Spinal cord (tissue), 10 donors: ENCODE measurements at places on chromosomes 3 and 15.
A peak's percentile ranks its signal among the peaks of the same experiment; 100 is the strongest.

DNA sequence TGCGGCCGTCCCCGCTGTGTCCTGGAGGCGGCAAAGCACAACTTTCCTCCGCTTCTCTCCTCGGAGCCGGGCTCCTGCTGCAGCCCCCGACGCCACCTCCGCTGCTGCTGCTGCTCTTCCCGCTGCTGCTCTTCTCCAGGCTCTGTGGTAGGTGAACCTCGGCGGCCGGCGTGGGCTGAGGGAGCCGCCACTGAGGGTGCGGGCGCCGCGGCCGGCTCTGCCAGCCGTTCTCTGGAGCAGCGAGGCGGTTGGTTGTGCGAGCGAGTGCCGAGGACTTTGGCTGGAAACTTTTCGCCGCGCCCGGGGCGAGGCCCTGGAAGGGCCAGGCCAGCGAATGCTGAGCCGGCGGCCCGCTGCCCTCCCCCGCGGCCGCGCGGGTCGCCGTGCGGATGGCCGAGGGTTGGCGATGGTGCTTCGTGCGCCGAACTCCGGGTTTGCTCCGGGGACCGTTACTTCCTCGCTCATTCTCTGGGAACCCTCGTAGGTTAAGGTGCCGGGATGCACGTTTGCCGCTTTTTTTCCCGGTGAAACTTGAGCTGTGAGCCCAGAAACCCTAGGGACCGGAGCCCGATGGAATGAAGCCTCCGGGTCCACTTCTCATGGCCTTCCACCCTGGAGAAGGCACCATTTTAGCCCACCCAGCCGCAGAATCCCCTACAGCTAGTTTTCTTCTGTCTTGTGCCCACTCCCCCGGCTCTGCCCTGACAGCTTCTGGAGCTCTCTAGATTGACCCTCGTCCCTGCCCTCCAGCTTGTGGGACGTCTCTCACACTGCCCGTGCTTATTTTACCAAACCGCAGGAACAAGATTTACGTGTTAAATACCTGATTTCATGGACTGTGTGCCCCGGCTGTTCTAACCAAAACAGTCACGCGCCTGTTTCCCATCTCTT, 660 bp downstream of the NECTIN3 start:
- no peak for DNase-seq

GRCh38 chr3:183484431-183485075, 56.1 kb upstream of the MCF2L2 start:
- no peak for DNase-seq

DNA sequence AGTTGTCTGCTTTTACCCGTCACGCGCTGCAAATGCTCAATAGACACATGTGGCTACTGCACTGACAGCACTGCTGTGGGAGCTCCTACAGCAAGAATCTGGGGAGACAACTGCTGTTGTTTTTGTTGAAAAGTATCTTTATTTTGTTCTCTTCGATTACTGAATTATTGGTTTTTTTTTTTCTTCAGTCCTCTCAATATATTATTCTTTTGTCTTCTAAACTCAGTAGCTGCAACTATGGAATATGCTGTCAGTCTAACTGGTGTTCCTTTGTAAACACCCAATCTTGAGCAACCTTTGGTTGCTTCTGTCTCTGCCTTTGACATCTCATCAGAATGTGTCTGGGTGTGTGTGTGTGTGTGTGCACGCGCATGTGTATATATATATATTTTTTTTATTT, 12.6 kb downstream of the DCP1A start:
- no peak for DNase-seq

DNA sequence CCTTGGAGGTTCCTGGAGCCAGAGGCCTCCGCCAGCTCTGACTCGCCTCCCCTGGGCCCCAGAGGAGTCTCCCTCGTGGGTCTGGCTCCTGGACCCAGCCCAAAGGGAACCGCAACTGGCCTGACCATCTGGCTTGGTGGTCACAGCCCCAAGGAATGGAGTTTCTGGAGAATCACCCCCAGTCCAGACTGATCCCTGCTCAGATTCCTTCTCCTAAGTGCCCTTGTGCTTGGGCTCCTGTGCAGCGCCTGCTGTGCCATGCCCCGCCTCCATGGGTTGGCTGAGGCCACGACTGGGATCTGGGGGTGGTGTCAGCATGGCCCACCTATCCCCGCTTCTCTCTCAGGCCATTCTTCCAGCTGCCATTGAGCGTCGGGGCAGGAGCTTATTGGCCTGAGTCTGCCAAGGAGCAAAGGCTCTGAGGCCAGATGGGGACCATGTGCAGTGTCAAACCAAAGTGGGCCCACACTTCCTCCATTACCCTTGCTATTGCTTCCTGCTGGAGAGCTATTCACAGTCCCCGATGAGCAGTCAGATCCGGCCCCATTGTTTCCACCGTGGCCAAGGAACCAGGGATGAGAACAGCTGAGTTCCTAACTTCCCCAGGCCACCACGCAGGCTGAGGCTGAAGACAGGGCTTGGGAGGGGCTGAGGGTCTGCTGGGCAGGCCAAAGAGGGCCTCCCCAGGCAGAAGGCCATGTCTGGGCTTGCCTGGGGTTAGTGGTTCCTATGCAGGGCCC, 19.0 kb downstream of the CSPG4 start:
- no peak for DNase-seq

- peak; percentile 52 for DNase-seq
Observed at GRCh38 chr3:18988614-18989229, 159.6 kb upstream of the KCNH8 start.

GRCh38 chr3:162292409-162292808, 795.8 kb downstream of the OTOL1 start:
- DNase-seq, result no peak
